Esophagus muscularis mucosa (tissue), 4 donors: ENCODE measurements at places on chromosomes 16 and 17. TPM values are rescaled to one million over a fixed set of nuclear protein-coding genes. Genes with fewer than 3 reads are reported as not detected.

DNA sequence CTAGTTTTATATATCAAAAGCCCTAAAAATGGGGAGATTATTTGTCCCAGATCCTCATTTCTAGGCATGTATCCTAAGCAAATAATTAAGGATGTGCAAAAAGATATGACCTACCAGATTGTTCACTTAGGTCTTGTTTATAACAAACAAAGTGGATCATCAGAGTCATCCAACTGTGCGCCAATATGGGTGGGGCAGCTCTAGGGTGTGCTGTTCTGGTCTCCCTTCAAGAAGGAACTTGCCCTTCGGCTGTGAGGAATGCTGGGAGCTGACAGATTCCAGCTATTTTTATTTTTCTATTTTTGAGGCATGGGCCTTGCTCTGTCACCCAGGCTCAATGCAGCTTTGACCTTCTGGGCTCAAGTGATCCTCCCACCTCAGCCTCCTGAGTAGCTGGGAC, 13.8 kb downstream of the CHP2 start:
- DNase-seq = no peak

The AARSD1 gene
- 21.9 TPM for total RNA-seq

The OVCA2 gene
- 38.4 TPM for total RNA-seq

DNA sequence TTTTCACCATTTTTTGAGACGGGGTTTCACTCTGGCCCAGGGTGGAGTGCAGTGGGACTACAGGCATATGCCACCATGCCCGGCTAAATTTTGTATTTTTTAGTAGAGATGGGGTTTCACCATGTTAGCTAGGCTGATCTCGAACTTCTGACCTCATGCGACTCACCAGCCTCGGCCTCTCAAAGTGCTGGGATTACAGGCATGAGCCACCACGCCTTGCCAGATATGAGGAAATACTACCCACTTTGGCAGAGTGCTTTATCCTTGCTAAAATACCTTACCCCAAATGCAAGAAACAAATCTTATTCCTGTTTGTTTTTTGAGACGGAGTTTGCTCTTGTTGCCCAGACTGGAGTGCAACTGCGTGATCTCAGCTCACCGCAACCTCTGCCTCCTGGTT, 62.9 kb upstream of the MGAT5B start:
- DNase-seq = no peak

DNA sequence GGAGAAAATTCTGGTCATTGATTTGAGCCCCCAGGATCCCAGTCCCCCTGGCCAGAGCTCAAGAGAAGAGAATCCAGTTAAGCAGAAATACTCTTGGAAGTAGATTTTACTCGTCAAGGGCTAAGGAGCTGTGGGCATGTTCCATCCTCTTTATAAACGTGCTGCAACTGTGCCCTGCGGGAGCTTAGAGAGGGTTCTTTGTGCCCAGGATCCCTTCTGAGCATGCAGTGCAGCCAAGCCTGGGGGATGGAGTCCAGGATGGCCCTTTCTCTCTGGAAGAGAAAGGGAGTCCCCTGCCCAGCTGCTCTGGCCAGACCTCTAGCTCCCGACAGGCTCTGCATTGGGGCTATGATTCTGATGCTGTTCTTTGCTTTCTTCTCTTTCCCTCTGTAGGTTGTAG, 9.5 kb upstream of the LGALS9 start:
- no peak for DNase-seq

GRCh38 chr16:19710991-19711545, 7.0 kb downstream of the KNOP1 start:
- no peak for DNase-seq

DNA sequence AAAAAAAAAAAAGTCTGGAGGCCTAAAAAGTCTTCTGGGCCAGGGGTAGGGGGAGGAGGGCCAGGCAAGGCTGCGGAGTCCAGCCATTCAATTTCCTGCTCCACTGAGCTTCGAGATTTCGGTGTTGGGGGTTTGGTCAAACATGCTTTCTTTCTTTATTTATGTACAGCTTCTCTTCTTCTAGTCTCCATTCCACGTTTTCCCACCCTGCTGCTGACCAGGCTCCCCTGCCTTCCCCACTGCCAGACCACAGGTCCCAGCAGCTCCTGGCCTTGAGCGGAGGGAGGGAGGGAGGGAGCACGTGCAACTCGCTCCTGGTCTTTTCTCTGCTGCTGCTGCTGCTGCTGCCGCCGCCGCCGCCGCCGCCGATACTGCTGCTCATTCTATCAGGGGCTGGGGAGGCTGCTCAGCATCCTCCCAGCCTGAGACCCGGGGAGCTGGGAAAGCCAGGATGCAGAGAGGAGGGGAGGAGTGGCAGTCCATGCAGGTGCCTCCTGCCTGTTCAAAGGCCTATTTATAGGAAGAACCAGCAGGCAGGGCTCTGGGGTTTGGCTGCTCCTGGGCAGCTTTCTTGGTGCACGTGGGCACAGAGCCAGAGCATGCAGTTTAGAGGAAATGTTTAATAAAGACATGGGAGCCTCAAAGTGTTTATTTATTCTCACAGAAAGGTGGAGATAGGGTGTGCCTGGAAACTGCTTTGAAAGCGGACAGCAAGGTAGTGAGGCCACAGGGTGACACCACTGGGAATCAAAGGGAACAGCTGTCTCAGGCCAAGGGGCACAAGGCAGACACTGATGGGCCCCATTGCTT, 23.4 kb upstream of the ZFHX3 start:
- no peak for DNase-seq

The MPP3 gene
- total RNA-seq = 5.0 TPM

The ABCA3 gene
- 24.8 TPM for total RNA-seq

GRCh38 chr16:54282202-54282927, 4.2 kb downstream of the IRX3 start:
- DNase-seq = no peak

DNA sequence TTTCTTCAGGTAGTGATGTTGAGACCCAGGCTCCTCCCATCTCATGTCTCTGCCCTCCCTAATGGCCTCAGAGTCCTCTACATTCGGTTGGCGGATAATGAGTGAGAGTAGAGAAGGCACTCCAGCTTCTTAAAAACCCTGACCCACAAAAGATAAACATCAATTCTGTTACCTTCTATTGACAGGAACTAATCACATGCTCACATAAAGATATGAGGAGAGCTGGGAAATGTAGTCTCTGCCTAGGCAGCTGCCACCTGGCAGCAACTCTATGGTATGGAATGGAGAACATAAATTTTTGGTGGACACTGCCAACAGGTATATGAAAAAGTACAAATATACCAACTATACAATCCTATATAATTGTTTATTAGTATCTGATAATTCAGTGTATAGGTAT, 110.7 kb upstream of the HLF start:
- no peak for DNase-seq

DNA sequence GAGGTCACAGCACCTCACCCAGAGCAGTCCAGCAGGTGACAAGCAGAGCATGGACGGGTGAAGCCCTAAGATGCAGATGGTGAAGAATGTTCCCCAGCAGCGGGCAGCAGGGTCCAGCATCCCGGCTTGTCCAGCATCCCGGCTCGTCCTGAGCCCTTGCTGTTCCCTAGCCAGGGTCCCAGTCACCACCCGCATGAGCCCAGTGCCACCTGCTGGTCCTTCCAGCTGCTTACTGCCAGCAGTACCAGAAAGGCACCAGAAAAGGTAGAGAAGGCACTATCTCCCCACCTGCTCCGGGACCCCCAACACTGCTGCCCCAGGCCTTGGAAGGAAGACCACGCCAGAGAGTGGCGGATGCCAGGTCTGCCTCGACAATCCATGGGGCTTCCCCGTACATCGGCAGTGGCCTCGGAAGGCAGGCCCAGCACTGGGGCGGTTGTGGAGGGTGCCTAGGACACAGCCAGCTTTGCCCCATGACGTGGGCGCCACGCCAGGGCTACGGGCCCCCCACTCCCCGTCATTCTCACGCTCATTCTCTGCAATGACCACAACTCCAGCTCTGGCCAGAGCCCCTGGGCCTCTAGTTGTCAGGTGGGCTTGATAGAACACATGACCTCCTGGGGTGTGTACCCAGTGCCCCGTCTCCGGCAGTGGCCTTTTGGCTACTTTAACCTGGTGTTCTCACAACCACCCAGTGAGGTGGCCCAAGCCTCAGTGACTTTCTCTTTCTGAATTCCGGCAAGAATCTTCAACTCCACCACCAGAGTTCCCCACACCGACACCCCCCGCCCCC, 1.4 kb downstream of the CENPX start:
- DNase-seq = no peak

DNA sequence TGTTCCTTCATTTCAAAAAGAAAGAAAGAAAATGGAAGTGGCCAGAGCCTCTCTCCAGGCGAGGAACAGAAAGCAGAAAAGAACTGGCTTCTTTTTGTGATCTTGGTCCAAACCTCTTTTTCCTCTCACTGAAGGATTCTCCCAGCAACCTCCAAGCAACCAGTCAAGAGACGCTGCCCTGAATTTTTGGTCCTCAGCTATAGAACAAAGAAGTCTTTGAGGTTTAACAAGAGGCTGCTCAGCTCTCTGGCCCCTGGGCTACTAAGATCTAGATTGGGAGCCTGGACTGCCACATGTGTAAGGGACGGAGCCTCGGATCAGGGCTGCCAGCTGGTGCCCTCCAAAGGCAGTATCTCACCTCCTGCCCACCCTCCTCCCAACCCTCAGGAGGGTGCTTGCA, 62.6 kb downstream of the AXIN2 start:
- DNase-seq = no peak

- no peak for DNase-seq
Observed at GRCh38 chr17:44655983-44656710, at the start of gene MEIOC. TSS of gene MEIOC (plus strand) at chr17:44656468. CDS start at chr17:44656614, 146 bp downstream.

The CACNA1G gene
- not detected for total RNA-seq
